ENCODE measurements at places on chromosomes 3 and 15.

DNA sequence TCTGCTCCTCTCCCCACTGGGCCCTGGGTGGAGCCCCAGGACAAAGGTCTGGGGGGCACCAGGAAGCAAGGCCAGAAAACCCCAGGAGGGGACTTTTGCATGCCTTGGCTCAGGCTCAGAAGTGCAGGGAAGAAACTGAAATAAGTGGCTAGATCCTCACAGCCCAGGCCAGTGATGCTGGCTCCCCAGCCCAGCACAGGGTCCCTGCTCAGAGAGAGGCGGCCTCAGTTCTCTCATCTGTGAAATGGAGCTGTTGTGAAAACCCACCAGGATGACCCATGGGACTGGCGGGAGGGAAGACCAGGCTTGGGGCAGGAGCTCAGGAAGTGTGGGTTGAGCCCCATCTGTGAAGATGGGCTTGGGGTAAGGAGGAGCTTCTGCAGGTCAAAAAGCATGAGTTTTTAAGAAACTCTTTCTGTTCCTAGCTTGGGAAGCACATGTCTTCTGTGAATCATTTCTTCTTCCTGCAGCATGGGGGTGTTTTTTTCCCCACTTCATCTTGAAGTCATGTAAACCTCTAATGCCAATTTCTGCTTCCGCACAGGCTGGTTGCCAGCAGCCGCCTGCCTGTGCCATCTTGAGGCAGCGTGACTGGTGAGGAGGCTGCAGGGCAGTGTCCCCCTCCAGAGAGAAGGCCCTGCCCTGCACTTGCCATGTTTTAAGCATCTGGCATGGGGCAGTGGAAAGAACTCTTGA is 118.6 kb downstream of the SMAD6 start:
- no peak for DNase-seq

GRCh38 chr3:197495059-197495455 is 60.7 kb downstream of the BDH1 start:
- no peak for DNase-seq

GRCh38 chr3:120425572-120426250 is 25.1 kb downstream of the FSTL1 start:
- no peak for DNase-seq

DNA sequence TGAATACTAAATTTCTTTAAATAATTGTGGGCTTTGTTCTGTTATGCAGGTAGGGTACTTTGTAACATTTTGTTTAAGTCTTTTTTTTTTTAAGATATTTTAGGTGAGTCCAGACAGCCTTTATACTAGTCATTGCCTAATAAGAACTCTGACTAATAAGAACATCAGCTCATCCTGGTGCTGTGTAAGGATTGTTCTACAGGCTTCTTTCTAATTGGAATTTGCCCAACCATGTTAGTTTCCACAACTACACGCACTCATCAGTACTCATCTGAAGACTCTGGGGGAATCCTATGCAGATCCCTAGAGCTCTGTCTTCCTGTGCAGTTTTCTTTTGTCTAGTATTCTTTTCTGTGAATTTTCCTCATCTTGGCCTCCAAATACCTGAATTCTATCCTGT is 741.8 kb downstream of the IGSF11 start:
- DNase-seq: no peak

DNA sequence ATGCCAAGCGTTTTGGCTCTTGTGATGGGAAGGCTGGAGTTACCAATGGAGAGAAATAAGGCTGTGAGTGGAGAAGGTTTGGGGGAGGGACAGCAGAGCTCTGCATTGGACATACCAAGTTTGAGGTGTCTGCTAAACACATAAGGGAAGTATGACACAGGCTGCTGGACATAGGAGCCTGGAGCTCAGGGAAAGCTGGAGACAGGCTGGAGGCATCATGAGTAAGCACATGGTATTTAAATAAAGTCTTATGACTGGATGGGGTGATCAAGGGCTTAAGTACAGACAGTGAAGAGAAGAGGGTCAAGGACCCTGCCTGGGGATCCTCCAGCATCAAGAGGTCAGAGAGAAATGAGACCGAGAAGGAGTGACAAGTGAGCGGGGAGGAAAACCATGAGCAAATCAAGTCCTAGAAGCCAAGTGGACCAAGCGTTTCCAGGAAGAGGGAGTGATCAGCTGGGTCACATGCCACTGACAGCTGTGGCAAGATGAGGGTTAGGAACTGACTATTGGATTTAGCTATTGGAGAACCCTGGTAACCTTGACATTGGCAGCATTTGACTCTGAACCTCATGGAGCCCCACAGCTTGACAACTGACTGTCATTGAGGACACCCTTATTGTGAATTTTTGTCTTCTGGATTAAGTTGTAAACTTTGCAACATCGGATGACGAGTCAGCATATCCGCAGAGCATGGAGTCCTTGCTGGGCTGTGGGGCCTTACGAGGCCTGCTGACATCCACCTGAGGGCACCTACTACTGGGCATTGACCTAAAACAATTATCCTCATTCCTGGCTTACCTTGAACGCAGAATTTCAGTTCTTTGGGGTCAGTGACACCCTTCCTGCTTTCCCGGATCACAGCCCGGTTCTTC is 78.7 kb upstream of the ETV5 start:
- no peak for DNase-seq

GRCh38 chr3:15375461-15376000 is 43.1 kb upstream of the SH3BP5 start:
- DNase-seq: no peak

Measured in NCI-H345 (cell line).